Activated CD4-positive, alpha-beta T cell treated with anti-CD3 and anti-CD28 coated beads for 1 hour (primary cell): ENCODE measurements at places on chromosomes 3 and 15.

- no peak for DNase-seq
Observed at GRCh38 chr3:178536211-178537079, at the start of gene KCNMB2. TSS of gene KCNMB2 (plus strand) at chr3:178536436.

- DNase-seq: no peak
Observed at GRCh38 chr15:72220687-72221086, 10.3 kb downstream of the PKM start.

GRCh38 chr3:98095882-98096281 is 8.9 kb downstream of the OR5AC2 start:
- no peak for DNase-seq

- no peak for DNase-seq
Observed at GRCh38 chr3:61832375-61833229, 271.2 kb downstream of the PTPRG start.

- DNase-seq: no peak
Observed at GRCh38 chr3:129975705-129976048, 1.2 kb downstream of the TRH start.

GRCh38 chr3:137787529-137787928 is 23.4 kb downstream of the SOX14 start:
- DNase-seq: no peak

- DNase-seq: no peak
Observed at GRCh38 chr3:73783811-73784210, 159.1 kb upstream of the PDZRN3 start.

DNA sequence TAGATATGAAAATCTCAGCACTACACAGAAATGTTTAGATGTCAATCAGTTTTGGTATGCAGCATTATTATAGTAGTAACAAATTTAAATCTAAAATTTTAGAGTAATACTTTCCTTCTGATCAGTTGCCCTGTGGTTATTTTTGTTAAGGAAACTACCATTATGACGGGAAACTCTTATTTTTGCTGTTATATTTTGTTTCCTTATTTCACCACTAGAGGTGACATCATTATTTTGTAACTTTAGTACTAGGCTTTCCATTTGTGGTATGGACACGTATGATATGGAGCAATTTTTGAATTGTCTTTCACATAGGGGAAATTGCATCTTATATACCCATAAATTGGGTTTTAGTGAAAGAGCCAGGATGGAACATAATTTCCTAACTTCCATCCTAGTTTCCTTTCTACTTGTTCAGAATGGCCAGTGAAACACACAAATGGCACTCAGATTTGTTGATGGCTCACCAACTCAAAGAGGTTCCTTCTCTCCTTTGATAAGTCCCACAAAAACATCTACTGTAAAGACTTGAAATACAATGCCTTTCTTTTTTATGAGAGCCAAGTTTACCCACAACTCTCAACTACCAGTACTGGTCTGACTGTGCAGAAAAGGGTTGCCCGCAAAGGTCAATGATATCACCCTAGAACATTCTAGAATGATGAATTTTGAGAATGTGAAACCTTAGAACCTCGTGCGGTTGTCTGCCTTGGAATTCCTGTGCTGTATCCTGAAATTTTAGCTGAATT is 19.4 kb upstream of the PPP4R2 start:
- DNase-seq: no peak

DNA sequence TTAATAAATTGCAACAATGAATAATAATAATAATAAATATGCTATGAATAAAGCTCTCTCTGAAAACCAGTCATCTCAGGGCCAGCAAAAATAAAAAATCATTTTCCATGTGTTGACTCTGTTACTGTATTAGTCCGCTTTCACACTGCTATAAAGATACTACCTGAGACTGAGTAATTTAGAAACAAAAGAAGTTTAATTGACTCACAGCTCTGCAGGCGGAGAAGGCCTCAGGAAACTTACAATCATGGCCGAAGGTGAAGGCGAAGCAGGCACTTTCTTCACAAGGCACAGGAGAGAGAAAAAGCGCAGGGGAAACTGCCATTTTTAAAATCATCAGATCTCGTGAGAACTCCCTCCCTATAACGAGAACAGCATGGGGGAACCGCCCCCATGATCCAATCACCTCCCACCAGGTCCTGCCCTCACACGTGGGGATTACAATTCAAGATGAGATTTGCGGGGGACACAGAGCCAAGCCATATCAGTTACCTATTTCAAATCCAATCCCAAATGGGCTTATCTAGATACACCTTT is 224.1 kb downstream of the IGSF11 start:
- no peak for DNase-seq

GRCh38 chr3:152508705-152509104 is 240.0 kb downstream of the MBNL1 start:
- DNase-seq: no peak

- DNase-seq: no peak
Observed at GRCh38 chr3:58839187-58839586, 172.6 kb upstream of the FAM3D start.

DNA sequence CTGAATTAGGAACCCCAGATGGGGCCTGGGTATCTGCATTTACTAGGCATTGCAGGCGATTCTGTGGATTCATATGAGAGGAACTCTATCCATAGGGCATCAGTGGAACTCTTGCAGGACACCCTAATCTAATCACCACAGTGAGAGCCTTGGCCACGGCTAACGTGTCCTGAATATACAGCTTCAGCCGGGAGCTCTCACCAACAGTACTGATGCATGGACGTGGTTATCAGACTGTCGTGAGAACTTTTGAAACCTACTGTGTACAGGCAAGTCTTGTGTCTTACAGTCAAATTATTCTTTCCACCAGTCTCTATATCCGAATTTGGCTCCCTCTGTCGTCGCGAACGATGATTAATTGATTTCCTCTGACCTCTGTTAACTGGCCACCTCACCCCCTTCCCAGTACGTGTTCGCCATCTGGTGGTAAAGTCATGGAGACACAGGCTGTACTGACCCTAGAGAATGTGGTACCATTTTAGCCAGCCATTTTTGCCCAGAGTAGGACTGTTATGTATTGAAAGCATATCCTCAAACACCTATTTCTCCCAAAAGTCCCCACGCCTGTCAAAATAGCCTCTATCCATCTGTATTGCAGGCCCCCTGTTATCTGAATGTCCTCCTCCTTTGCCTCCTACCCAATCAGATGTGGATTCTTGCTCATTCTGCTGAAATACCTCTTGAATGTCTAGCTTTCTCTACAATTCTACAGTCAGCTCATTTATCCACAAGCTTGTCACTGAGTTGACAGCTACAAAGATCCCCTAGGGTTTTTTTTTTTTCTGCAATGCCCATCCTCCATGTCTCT is 39.7 kb downstream of the GLDN start:
- no peak for DNase-seq

GRCh38 chr3:139455855-139456254 is 20.5 kb downstream of the RBP2 start:
- DNase-seq: no peak

GRCh38 chr3:39192490-39193092 is at the start of gene XIRP1:
TSS of gene XIRP1 (minus strand) at chr3:39192595. CDS start at chr3:39189445, 3,150 bp downstream.
- DNase-seq: no peak

- no peak for DNase-seq
Observed at GRCh38 chr3:161107311-161107710, 2.2 kb upstream of the B3GALNT1 start.
